ENCODE measurements at places on chromosomes 5 and 9. TPM values are rescaled to one million over a fixed set of nuclear protein-coding genes. Genes with fewer than 3 reads are reported as not detected.

DNA sequence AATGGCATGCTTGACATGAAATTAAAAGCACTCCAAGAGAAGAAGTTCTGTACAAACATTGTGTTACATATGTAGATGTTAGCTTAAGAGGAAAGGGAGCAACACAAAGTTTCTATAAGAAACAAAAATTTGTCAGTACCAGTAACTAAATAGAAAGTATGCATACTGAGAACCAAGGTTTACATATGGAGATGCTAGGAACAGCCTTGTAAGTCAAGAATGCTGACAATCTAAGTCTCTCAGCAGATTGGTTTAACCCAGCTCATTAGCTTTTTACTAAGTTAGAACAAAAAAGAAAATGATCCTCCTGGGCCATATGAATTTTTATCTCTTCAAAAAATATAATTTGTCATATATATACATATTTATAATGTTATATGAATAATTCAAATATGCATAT lies 2022.1 kb upstream of the ACO1 start:
- no peak overlapping the region for H3K4me3 ChIP-seq
- H3K27me3 ChIP-seq, result no peaks in the 10 kb centered on the region

- H3K4me1 ChIP-seq, result peaks cover 22% of the 10 kb centered on the region
- no peaks in the 10 kb centered on the region for H3K27me3 ChIP-seq
- H3K27ac ChIP-seq, result peak overlapping the region; percentile 61
- DNase-seq, result peak; percentile 81
Observed at GRCh38 chr5:67215519-67216471, 19.2 kb upstream of the CD180 start.

DNA sequence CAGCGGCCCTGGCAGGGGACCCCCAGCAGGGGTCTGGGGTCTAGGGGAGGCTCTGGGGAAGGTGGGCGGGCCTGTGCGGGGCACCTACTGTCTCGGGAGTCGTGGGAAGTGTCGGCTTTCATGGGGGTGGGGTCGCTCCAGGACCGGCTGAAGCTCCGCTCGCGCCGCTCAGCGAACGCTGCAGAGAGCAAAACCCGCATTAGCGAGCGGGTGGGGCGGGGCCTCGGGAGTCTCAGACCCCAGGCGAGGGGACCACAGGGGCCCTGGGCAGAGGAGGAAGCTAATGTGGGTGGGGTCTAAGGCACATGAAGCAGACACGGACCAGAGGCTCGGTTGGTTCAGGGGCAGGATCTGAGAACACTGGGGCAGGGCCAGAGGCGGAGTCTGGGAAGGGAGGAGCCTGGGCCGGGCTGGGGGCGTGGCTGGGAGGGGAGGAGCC lies 5.5 kb downstream of the NSMF start:
- H3K4me3 ChIP-seq, result peak overlapping the region; percentile 33
- peak; percentile 82 for DNase-seq
- peaks cover 29% of the 10 kb centered on the region for H3K36me3 ChIP-seq
- H3K27ac ChIP-seq, result no peak overlapping the region
- H3K27me3 ChIP-seq, result no peaks in the 10 kb centered on the region

- H3K4me3 ChIP-seq, result no peak overlapping the region
- no peaks in the 10 kb centered on the region for H3K36me3 ChIP-seq
- no peak overlapping the region for H3K27ac ChIP-seq
- DNase-seq, result no peak
Observed at GRCh38 chr5:32790411-32790951, 79.4 kb downstream of the NPR3 start.

DNA sequence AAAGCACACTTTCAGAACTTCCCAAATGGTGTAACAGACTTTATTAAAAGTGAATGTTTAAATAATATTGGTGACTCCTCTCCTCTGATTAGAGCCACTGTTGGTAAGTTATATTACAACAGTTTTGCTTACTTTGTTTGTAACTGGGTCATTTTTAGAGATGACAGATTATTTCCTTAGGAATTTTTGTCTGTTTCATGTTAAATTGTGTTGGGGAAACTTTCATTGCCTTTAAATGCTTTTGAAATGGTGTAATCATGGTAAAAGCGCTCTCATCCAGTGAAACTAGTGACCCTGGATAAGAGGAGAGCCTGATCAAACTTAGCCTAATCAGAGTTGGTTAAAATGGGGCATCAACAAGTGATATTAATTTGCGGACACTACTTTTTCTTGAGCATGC lies 39.4 kb downstream of the TNPO1 start:
- peaks cover 22% of the 10 kb centered on the region for H3K36me3 ChIP-seq
- no peak overlapping the region for H3K4me3 ChIP-seq
- H3K27ac ChIP-seq, result no peak overlapping the region
- H3K27me3 ChIP-seq, result no peaks in the 10 kb centered on the region

Gene FLT4
- 5.0 TPM for polyA plus RNA-seq

DNA sequence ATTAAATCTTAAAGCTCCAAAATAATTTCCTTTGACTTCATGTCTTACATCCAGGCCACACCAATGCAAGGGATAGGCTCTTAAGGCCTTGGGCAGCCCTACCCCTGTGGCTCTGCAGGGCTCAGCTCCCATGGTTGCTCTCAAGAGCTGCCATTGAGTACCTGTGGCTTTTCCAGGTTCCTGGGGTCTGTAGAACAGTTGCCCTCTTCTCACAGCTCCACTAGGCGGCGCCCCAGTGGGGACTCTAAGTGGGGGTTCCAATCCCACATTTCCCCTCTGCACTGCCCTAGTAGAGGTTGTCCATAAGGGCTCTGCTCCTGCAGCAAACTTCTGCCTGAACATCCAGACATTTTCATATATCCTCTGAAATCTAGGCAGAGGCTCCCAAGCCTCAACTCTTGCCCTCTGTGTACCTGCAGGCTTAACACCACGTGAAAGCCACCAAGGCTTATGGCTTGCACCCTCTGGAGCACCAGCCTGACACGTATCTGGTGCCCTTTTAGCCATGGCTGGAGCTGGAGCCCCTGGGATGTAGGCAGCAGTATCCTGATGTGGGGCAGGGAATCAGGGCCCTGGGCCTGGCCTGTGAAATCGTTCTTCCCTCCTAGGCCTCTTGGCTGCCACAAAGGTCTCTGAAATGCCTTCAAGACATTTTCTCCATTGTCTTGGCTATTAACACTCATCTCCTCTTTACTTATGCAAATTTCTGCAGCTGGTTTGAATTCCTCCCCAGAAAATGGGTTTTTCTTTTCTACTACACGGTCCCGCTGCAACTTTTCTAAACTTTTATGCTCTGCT lies 185.1 kb downstream of the SMARCA2 start:
- DNase-seq, result no peak
- no peak overlapping the region for H3K4me3 ChIP-seq
- H3K27ac ChIP-seq, result no peak overlapping the region
- no peaks in the 10 kb centered on the region for H3K4me1 ChIP-seq

DNA sequence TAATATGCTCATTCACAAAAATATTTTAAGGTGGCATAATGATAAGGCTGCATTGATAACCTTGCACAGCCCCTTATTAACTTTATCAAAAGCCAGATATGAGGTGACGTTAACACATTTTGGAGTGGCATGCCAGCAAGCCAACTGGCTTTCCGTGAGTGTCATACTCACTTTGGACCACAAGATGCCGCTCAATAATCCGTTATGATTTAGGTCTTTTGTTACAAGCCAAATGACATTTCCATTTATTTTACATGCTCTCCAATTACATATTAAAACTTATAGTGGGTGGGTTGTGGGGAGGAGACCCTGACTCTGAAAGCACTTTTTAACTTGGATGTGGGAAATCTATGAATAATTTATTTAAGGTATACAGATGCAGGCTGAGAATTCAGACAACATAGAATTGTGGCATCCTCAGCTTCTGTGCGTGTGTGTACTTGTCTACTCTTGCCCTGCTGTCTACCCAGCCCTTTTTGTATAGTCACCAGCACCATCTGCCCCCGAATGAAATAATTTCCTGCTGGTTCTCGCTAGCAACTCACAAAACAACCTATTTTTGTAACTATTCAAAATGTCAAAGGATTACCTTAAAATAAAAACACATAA lies 305.1 kb downstream of the PSAT1 start:
- H3K36me3 ChIP-seq, result no peaks in the 10 kb centered on the region
- no peak overlapping the region for H3K4me3 ChIP-seq
- H3K27ac ChIP-seq, result no peak overlapping the region
- DNase-seq, result no peak

GRCh38 chr9:18255747-18256146 lies 218.2 kb upstream of the ADAMTSL1 start:
- H3K4me1 ChIP-seq, result no peaks in the 10 kb centered on the region
- no peaks in the 10 kb centered on the region for H3K36me3 ChIP-seq
- no peak overlapping the region for H3K4me3 ChIP-seq
- no peak for DNase-seq
- H3K27ac ChIP-seq, result no peak overlapping the region

DNA sequence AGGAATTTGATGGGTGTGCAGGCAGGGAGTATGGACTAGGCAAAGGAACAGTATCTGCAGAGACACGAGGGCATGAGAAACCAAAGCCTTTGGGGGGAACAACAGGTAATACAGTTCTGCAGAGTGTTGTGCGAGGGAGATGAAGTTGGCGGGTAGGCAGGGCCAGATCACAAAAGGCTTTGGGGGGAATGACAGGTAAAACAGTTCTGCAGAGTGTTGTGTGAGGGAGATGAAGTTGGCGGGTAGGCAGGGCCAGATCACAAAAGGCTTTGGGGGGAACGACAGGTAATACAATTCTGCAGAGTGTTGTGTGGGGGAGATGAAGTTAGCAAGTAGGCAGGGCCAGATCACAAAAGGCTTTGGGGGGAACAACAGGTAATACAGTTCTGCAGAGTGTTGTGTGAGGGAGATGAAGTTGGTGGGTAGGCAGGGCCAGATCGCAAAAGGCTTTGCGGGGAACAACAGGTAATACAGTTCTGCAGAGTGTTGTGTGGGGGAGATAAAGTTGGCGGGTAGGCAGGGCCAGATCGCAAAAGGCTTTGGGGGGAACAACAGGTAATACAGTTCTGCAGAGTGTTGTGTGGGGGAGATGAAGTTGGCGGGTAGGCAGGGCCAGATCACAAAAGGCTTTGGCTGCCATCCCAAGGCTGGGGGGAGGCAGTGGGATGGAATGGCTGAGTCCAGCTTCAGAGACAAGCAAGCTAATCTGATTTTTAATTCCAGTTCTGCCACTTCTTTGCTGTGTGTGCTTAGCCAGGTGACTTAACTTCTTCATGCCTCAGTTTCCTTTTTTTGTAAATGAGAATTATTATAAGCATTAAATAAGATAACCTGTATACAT lies 33.0 kb downstream of the FRMPD1 start:
- H3K4me1 ChIP-seq, result peaks cover 6% of the 10 kb centered on the region
- H3K4me3 ChIP-seq, result no peak overlapping the region
- DNase-seq, result no peak
- no peaks in the 10 kb centered on the region for H3K27me3 ChIP-seq
- H3K27ac ChIP-seq, result no peak overlapping the region

Gene ERCC8
- polyA plus RNA-seq, result 6.4 TPM

GRCh38 chr5:140391732-140392131 lies 9.9 kb upstream of the ANKHD1 start:
- H3K36me3 ChIP-seq, result no peaks in the 10 kb centered on the region
- no peak for DNase-seq
- no peak overlapping the region for H3K4me3 ChIP-seq
- no peaks in the 10 kb centered on the region for H3K4me1 ChIP-seq
- no peak overlapping the region for H3K27ac ChIP-seq
- no peaks in the 10 kb centered on the region for H3K27me3 ChIP-seq

DNA sequence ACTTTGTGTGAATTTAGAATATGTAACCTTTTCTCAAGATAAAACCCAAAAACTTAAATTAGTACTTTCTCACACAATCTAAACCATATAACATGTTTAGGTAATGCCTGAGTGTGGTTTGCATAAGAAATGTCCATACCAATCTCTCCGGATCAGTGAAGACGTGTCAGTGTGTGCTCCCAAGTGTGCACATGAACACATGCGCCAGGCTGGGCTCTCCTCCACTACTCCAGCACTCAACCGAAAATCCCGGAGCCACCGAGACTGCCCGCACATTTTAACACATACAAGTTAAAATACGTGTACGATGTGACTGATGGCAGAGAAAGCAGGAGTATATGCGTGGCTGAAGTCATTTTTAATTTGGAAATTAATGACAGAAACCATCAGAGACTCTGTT lies 658.4 kb downstream of the EFNA5 start:
- no peak overlapping the region for H3K27ac ChIP-seq
- no peak overlapping the region for H3K4me3 ChIP-seq

- H3K27ac ChIP-seq, result no peak overlapping the region
- no peak overlapping the region for H3K4me3 ChIP-seq
- H3K4me1 ChIP-seq, result peaks cover 14% of the 10 kb centered on the region
- peak; percentile 64 for DNase-seq
- no peaks in the 10 kb centered on the region for H3K27me3 ChIP-seq
Observed at GRCh38 chr9:124818431-124819281, 34.6 kb upstream of the WDR38 start.

DNA sequence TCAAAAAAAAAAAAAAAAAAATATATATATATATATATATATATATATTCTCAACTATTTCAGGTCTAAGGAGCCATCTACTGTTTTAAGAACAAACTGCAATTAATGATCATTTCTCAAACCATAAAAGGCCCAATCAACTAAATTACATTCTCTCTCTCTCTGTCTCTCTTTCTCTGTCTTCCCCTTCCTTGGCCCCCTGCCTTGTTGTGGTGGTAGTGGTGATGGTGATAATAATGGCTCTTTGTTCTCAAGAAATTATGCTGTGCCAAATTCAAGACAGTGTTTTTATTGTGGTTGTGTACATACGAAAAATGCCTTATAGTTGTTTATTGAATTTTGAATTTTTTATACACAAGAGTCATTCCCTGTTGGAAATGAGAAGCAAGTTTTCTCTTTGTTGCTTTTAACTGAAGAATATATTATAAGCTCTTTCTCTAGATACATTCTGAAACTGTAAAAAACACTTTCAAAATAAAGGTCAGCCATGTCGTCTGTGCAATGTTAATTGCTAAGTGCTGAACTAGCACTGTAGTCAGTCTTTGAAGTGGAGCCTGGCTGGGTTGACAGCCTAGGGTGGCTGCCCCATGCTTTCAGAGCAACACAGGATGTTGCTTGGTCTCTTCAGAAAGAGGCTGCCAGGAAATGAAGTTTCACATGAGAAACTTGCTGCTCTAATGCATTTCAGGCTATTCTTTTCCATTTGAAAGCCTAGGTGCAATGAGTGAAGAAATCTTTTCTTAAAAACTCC lies 96.0 kb downstream of the HINT1 start:
- DNase-seq, result no peak
- no peaks in the 10 kb centered on the region for H3K4me1 ChIP-seq
- H3K36me3 ChIP-seq, result no peaks in the 10 kb centered on the region
- no peaks in the 10 kb centered on the region for H3K27me3 ChIP-seq
- no peak overlapping the region for H3K27ac ChIP-seq

Gene PKD2L2
- 0.08 TPM for polyA plus RNA-seq

- H3K4me1 ChIP-seq, result no peaks in the 10 kb centered on the region
- no peak overlapping the region for H3K27ac ChIP-seq
- no peaks in the 10 kb centered on the region for H3K27me3 ChIP-seq
- DNase-seq, result no peak
- no peak overlapping the region for H3K4me3 ChIP-seq
Observed at GRCh38 chr5:36060420-36060887, 6.2 kb downstream of the UGT3A2 start.

Gene DOCK8
- polyA plus RNA-seq, result 1.3 TPM

Gene INSL4
- polyA plus RNA-seq, result not detected

All from heart left ventricle (tissue), 16 donors.